Activated T-cell treated with anti-CD3 and anti-CD28 coated beads, Interleukin-2, amount 50 U/mL, for 72 hours (primary cell): ENCODE measurements at places on chromosomes 7 and 10. TPM values are rescaled to one million over a fixed set of nuclear protein-coding genes. Genes with fewer than 3 reads are reported as not detected.

- no peak for DNase-seq
These were observed 16.6 kb upstream of the LANCL2 start for GRCh38 chr7:55348502-55348901.

GRCh38 chr7:88185650-88186049, 34.2 kb downstream of the SRI start:
- DNase-seq, result no peak

- no peak for DNase-seq
These were observed 323.6 kb upstream of the PODXL start for GRCh38 chr7:131880078-131880477.

DNA sequence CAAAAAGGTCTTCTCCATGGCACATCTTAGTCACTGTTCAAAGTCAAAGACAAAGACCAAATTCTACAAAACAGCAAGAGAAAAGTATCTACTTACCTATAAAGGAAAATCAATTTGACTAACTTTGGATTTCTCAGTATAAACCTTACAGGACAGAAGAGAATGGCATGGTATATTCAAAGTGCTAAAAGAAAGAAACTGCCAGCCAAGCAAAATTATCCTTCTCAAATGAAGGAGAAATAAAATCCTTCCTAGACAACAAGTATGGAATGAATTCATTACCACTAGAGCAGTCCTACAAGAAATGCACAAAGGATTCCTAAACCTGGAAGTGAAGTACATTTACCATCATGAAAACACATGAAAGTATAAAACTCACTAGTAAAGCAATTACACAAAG, 235.5 kb downstream of the STK31 start:
- no peak for DNase-seq

DNA sequence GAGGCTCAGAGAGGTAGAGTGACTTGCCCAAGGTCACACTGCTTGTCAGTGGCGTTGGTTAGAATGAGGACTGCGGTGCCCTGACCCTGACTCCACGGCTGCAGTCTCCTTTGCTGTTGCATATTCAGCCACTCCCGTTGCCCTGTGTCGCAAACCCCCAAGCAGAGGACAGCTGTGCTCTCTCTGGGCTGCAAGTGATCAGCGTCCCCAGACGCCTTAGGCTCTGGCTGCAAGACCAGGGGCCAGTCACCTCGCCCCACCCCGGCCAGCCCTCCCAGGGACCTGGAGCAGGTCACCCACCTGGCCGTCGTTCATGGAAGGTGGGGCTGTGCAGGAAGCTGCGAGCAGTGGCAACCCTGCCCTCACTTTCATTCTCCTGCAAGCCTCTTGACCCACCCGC, 51.7 kb upstream of the NANOS1 start:
- no peak for DNase-seq

GRCh38 chr10:3150961-3151360, 21.6 kb downstream of the PITRM1 start:
- DNase-seq, result no peak

GRCh38 chr7:3957472-3958108, 656.5 kb downstream of the SDK1 start:
- DNase-seq, result no peak

DNA sequence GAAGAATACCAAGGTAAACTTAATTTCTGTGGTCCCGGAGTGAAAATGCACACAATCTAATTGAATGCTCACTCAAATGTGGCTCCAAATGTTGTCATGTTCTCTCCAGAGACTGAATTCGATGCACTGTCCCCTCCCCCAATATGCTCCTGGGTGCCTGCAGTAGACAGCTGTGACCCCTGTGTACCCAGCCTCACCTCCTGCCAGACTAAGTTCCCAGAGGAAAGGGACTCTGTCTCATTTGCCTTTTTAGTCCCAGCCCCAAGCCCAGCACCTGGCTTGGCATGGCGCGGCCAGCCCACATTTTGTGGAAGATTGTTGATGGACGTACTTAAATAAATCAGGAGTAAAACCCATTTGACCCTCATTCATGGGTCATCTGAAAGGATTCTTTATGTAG, 21.8 kb upstream of the FIGNL1 start:
- no peak for DNase-seq

GRCh38 chr10:77571490-77571889, 66.1 kb downstream of the KCNMA1 start:
- DNase-seq, result no peak

- DNase-seq, result no peak
These were observed 103.7 kb downstream of the MACC1 start for GRCh38 chr7:20113427-20114027.

GRCh38 chr10:130404476-130405055, 268.4 kb downstream of the GLRX3 start:
- DNase-seq, result no peak

GRCh38 chr7:151089893-151090730, 3.8 kb downstream of the AGAP3 start:
- no peak for DNase-seq

DNA sequence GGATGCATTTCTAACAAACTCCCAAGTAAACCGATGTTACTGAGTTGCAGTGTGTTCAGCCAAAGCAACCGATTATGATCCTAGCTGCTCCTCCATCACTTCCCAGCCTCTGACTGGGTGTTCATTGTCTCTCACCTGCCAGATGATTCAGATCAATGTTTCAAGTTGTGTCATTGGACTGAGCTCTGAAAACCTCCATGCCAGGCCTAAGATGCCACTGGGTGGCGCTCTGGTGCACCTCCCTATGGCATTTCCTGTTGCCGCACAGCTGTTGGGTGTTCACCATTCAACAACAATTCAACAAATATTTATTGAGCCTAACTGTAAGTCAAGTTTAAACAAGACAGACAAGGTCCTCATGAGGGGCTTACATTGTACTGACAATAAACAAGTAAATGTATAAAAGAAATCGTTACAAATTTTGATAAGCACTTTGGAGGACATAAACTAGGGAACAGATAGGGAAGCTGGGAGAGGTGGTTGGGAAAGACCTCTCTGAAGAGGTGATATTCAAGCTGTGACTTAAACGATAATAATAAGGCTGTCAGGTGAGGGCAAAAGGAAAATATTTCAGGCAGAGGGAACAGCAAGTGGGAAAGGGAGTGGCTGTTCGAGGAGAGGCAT, 22.8 kb downstream of the RGR start:
- DNase-seq, result peak; percentile 85

- DNase-seq, result no peak
These were observed 393 bp upstream of the DNAJC1 start for GRCh38 chr10:22003964-22004281.

GRCh38 chr10:47378183-47378510, 5.9 kb downstream of the ZNF488 start:
- DNase-seq, result no peak

- DNase-seq, result no peak
These were observed 93.3 kb upstream of the MGMT start for GRCh38 chr10:129373718-129374117.

- DNase-seq, result no peak
These were observed 145.5 kb downstream of the SLIT1 start for GRCh38 chr10:97040248-97040584.

- peak; percentile 63 for DNase-seq
These were observed at the start of gene GSDME for GRCh38 chr7:24757353-24758275. GSDME (minus strand) TSS chr7:24757464; CDS start chr7:24749774, 7,690 bp downstream.

DNA sequence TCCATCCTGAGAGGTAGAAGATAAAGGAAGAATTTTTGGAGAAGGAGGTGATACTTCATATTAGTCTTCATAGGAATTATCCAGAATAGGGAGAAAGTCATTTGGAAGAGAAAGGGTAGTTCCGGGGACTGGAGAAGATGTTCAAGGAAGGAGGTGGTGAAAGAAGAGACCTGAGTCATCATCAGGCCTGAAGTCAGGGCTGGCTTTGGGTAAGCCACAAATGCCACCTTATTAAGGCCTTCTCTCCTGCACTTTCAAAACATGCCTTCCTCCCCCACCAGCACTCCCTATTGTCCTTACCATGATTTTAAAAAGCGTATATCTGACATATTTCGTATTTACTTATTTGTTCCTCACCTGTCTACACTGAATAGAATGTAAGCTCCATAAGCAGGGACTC, 112.2 kb upstream of the LRGUK start:
- no peak for DNase-seq

DNA sequence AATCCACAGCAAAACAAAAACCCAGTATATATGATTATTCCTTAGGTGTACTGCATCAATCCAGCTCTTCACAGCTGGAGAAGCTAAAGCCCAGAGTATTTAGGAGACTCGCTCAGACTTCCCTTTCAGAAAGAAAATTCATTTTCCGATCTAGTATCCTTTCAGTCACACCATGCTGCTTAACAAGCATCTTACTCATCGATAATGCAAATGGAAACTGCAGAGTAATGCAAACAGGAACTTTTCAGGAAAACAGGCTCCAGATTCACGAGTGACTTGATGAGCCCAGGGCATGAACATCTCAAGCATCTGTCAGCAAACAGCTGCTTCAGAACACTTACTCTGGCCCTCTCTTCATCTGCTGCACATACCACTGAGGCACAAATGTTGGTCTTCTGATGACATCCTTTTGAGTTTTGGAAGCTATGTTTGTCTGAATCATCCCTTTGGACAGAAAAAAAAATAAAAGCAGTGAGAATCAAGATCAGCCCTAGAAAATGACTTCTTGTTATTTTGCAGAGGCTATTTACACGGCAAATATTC, 24.9 kb upstream of the ZC3HAV1L start:
- DNase-seq, result no peak

DNA sequence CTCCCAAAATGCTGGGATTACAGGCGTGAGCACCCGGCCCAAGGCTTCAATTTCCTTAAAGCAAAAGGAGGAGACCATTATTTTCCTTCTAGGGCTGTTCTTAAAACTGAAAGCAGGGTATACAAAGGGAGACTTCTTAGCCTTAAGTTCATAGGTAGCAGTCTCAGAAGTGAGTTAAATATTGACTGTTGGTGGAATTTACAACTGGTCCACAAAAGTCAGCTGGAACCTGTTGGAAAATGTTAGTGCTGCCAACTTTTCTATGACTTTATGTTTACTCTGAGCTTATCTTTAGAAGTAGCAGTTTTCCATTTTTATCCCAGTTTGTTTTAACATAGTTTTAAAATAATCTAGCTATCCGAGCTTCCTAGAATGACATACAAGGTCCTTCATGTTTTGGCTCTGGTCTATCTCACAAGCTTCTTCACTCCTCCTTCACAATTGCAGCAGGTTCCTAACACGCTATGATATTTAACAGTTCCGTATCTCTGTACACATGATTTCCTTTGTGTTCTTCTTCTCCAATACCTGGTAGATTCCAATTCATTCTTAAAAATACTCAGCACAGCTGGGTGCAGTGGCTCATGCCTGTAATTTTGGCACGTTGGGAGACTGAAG, 3.3 kb downstream of the SLC26A3 start:
- no peak for DNase-seq

DNA sequence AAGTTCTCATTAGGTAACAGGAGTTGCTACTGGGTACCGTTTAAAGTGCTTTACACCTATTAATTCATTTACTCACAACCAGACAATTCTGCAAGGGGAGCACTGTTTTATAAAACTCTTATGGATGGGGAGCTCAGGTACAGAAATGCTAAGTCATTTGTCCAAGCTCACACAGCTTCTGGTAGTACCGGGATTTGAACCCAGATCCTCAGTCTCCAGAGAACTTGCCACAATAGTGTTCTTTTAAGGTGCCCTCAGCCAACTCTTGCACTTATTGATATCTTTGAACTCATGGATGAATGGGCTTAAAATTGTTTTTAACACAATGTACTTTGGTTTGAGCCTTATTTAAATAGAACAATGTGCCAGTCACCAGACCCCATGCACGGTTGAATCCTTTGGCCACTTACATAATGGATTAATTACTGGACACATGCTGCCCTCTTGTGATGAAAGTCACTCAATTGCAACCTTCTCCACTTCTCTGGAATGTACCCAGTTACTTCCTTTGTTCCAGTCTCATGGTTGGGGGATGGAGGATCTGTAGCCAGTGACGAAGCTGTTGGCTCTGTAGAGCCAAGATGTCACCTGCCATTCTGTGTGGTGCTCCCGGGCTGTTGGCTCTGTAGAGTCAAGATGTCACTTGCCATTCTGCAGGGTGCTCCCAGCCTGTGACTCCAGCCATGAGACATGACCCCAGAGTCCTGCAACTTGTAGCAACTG, 65.6 kb downstream of the NOD1 start:
- DNase-seq, result no peak

GRCh38 chr10:52949899-52950298, 177.3 kb upstream of the MBL2 start:
- DNase-seq, result no peak

DNA sequence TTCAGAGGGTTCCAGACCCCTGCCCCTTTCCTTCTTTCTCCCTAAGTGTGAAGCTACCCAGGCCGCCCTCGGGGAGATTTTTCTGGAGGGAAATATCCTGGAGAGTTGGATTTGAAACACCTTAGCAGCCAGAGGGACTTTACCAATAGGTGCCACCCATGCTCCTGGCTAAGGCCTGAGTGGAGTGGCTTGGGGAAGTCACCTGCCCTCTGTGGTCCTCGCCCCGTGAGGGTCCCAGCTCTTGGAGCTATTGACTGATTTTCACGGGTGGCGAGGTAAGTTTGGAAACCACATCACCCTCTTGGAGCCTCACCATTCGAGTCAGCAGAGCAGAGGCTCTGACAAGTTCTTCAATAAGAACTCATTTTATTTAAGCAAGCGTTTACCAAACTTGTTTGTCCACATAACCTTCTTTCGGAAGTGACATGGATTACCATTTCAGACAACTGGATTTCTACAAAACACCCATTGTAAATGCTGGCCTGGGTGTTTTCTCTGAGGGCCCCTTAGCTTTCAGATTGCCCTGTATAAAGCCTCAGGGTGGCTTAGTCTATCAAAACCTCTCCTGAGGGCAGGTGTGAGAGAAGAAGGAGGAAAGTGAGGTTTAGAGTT, 20.4 kb downstream of the AQP1 start:
- no peak for DNase-seq

- DNase-seq, result no peak
These were observed 152.0 kb upstream of the ADO start for GRCh38 chr10:62652564-62652963.

- no peak for DNase-seq
These were observed 178.5 kb downstream of the KCNMA1 start for GRCh38 chr10:77458986-77459590.

GRCh38 chr10:102335184-102335583, 60.3 kb upstream of the NFKB2 start:
- DNase-seq, result no peak

The EGFR gene
- 0.09 TPM for total RNA-seq

The TRA2A gene
- 97.3 TPM for total RNA-seq

The NUTM2B gene
- 0.70 TPM for total RNA-seq

The SORCS3 gene
- total RNA-seq, result not detected

The GIMAP5 gene
- 43.5 TPM for total RNA-seq

The GJC3 gene
- total RNA-seq, result 0.58 TPM

The GOT1 gene
- 101 TPM for total RNA-seq

The ZNF212 gene
- 28.0 TPM for total RNA-seq
